Muscle of leg (tissue), 16 donors: ENCODE measurements at places on chromosomes 1 and 21. TPM values are rescaled to one million over a fixed set of nuclear protein-coding genes. Genes with fewer than 3 reads are reported as not detected.
A peak's percentile ranks its signal among the peaks of the same experiment; 100 is the strongest.

DNA sequence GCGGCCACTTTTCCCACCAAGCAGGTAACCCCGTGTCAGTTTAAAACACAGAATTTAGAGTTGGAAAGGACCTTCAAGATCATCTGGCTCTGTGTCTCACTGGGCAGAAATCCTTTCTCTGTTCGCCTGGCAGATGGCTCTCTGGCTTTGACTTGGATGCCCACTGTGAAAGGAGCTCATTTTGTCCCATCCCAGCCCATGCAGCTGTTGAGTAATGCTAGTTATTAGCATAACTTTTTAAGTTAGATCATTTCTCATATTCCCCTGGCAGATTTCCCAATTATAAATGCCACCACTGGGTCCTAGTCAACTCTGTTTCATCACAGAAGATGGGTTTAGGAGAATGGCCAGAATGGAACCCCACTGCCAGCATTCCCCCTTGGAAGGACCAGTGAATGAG lies 55.9 kb downstream of the SLC35F3 start:
- DNase-seq, result peak; percentile 80

- DNase-seq, result no peak
Observed at GRCh38 chr1:239999170-239999569, 92.5 kb upstream of the FMN2 start.

GRCh38 chr21:35394634-35395369 lies 345.7 kb upstream of the RUNX1 start:
- DNase-seq, result no peak

DNA sequence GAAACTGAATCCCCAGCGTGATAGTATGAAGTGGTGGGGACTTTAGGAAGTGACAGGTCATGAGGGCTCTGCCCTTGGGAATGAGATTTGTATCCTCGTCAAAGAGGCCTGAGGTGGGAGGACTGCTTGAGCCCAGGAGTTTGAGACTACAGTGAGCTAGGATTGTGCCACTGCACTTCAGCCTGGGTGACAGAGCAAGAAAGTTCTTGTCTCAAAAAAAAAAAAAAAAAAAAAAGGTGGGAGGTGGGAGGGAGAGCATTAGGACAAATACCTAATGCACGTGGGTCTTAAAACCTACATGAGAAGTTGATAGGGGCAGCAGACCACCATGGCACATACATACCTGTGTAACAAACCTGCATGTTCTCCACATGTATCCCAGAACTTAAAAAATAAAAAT lies 24.0 kb upstream of the RERE start:
- DNase-seq, result no peak

GRCh38 chr1:79259390-79260336 lies 253.1 kb upstream of the ADGRL4 start:
- DNase-seq, result peak; percentile 44

DNA sequence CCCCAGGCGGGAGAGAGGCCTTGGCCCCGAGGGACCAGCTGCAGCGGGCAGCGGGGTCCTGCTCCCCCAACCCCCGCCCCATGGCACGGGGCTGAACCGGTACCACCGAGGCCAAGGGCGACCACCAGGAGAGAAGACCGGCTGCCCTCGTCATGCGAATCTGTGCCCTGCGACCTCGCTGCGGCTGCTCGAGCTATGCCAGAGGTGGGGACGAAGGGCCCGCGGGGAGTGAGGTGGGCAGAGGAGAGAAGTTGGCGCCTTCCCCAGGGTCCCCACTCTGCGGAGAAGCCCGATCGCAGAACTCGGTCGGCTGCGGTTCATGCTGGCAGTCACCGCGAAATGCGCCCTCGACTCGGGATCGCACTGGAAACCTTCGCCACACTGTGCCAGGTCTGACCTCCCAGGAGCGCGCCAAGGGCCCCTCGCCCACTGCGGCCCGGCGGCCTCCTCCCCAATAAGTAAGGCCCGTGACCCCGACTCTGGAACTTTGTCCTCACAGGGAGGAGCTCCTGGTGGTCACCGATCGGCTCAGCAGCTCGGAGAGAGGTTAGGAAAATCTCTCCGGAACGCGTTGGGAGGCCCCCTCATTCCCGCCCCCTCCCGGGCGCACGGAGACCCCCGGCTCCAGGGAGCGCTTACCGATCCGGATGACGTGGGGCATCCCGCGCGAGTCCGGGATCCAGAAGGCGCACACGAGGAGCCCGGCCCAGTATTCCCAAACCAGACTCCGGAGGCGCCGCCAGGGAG lies 787 bp downstream of the GRIK3 start:
- DNase-seq, result no peak

DNA sequence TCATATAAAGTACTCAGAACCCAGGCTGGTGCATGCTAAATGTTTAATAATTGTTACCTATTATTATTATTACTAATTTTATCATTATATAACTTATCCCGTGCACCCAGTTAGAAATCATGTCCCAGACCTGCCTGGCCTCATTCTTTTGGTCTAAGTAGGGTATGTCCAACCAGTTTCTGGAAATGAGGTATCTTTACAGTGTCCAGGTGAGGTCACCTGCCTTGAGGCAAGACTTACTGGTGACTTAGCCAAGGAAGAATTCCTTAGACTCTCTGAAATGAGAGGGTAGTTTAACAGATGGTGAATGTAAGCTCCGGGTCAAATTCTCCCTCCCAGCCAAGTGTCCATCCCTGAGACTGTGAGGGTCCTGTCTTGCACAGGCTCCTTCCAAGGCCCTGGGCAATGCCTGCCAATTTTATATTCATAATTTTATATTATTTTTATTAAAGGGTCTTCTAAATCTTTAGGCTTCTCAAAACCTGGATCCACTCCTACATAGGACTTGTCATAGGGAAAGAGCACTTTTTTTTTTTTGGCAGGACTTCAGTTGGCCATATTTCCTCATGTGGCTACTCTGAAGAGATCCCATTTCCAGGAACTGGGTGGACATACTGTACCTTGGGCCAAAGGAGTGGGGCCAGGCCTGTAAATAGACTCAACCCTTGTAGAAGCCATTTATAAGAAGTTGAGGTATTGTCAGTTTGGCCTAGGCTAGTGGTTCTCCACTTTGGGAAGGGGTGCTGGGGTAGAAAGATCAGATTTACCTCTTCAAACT lies 96.7 kb upstream of the KCNA3 start:
- DNase-seq, result no peak

DNA sequence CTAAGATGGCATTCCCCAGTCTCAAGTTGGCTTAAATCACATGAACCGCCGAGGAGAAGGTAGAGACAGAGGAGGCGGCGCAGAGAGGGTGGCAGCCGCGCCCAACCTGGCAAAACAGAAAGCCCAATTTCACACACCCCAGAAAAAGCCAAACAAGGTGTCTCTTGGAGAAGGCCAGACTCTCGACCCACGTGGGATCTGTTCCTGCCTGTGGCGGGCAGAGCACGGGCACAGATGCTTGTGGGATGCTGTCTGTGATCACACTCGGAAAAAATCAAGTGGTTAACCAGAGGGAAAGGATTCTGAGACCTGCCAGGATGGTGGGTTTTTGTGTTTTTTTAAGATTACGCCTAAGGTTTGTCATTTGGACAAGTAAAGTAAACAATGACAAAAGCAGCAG lies 80.7 kb downstream of the MRPL37 start:
- no peak for DNase-seq

DNA sequence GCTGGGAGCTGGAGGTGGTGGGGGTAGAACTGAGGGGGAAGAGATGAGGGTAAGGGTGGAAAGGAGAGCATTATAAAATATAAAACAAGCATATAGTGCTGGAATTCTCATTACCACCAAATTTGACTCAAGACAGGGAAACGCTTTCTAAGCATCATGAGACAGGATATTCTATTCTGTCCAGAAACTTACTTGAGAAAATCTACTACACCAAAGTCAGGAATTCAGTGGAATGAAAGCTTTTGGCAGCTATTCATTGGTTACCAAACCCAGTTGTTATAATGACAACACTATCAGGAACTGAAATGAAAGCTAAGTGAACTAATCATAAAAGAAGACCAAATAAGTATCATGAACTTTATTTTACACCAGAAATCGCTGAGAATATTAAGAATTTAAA lies 14.5 kb downstream of the AIDA start:
- DNase-seq, result peak; percentile 72

Gene ADORA1
- 2.0 TPM for total RNA-seq

Gene PM20D1
- total RNA-seq, result 0.09 TPM

Gene ATP1A4
- 0.44 TPM for total RNA-seq

Gene TPTE
- not detected for total RNA-seq

Gene GBP7
- total RNA-seq, result 0.04 TPM

Gene MSH4
- total RNA-seq, result 0.44 TPM

Gene IFNLR1
- total RNA-seq, result 0.04 TPM
